NCI-H1105 (cell line): ENCODE measurements at places on chromosomes 4 and X.

- peak; percentile 61 for DNase-seq
These were observed 152.2 kb downstream of the MGST2 start for GRCh38 chr4:139817657-139818452.

- DNase-seq: no peak
These were observed 61.0 kb downstream of the ZCCHC12 start for GRCh38 chrX:118884552-118885138.

DNA sequence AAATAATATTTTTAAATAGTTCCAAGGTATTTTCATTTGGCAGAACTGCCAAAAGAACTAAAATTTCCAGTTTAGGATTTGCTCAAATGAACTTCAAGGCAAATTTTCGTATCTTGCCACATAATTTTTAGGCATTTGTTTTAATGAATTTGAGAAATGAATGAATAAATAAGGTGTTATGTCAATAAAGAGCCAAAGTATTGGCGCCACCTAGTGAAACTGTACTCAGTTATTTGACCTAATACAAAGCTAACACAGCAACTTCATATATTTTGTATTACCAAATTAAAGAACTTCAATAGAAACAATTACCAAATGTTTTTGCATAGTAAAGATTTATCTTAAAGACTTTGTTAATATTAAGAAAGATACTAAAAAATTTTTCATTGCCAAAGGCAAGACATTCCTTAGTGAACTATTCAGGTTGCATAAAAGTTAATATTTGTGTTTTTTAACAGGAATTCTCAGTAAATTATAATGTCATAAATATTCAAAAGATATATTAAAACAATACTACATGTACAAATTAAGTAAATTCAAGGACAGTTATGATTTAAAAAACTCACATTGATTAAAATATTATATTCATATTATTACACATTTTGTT, 50.3 kb downstream of the STPG2 start:
- DNase-seq: no peak

DNA sequence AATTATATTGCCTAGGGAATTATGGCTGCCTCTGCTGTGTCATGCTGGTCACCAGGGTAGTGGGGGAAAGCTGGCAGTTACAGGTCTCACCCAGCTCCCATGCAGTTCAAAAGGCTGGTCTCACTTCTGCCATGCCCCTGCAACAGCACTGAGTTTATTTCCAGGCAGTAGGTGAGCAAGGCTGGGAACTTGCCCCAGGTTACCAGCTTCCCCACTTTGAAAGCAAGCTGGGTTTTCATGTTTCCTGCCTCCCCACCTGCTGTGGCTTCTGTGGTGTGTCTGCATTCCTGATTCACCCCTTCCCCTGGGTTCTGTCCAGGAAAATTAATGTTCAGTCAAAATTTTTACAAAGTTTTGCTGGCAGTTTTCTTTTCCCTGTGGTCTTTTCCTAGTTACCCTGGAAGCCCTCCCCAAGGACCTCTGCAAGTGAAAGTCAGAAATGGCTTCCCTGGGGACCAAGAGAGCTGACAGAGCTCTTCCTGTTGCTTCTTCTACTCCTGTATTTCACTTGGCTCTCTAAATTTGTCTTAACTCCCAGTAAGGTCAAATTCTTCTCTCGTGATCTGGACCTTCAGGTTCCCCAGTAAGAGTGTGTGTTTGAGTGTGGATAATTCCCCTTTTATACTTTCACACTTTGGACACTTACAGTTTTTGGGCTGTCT, 58.5 kb upstream of the AGTR2 start:
- DNase-seq: no peak

GRCh38 chrX:480861-481417, 94.2 kb upstream of the PPP2R3B start:
- DNase-seq: no peak

DNA sequence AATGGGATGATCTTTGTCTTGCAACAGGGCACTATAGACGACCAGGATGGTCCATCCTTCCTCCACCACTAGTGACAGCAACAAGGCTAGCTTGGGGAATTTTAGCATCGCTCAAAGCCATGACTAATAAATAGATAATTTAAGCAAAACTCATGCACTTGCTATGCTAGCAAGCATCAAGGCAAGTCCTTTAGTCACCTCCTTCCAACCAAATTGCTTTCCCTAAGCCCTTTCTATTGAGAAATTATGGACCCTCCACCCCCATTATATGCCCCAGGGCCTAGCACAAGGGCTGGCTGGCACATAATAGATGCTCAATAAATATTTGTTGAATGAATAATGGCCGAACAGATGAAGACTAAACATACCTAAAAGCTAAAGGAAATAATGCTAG, 28.6 kb downstream of the SLC16A2 start:
- DNase-seq: no peak

- DNase-seq: no peak
These were observed 95.0 kb downstream of the BANK1 start for GRCh38 chr4:101885574-101885973.

GRCh38 chr4:23861897-23862296, 27.9 kb downstream of the PPARGC1A start:
- no peak for DNase-seq

DNA sequence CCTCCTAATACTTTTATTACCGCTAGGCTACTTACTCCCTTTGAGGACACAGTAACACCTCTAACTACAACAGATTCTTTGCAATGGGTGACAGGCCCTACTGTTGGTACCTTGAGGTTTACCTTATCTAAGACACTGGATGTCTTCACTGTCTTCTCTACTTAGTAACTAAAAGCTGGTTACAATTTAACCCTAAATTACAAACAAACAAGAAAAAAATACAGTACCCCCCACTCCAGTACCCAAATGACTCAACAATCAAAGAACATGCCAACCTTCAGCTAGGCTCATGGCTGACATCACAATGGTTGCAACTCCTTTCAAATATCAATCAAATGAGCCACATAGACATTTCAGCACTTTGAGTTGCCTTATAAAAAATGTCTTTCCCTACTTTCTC, 198.0 kb downstream of the GUCY2F start:
- DNase-seq: no peak

- DNase-seq: no peak
These were observed 3.5 kb downstream of the TMEM154 start for GRCh38 chr4:152676052-152676854.

DNA sequence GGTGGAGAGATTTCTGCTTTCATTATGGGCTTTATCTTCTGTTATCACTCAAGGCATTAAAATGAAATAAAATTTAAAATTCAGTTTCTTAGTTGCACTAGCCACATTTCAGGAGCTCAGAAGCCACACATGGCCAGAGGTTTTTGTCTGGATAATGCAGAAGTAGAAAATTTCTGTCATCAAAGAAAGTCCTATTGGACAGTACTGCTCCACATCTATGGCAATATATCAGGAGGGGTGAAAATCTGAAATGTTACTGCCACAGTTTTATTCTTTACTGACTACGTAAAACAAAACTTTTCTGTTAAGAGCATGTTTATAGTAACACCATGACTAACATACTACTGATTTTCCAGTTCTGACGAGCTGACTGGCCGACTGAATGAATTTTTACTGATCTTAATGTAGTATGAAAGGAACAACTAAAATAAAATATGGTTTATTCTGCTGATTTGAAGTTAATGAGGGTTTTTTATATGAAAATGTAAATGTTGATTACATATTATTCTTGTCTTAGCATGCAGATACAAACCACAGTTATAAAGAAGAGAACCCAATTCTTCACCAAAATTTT, 264.0 kb upstream of the HAND2 start:
- no peak for DNase-seq

- no peak for DNase-seq
These were observed 58.7 kb downstream of the ELF2 start for GRCh38 chr4:139118365-139118764.

- DNase-seq: no peak
These were observed 150.4 kb downstream of the MGST2 start for GRCh38 chr4:139815778-139816601.

DNA sequence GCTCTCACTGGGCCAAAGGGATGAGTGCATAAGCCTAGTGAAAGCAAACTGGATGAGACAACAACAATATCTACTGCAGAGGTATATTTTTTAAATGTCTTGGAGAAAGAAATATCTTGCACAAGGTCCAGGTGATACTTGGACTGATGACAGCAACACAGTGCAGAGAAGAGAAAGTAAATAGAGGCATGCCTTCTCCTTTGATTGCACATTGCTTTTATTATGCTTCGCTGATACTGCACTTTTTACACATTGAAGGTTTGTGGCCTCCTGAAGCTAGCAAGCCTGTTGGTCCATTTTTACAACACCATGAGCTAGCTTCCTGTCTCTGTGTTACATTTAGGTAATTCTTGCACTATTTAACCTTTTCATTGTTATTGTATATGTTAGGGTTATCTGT, 189.0 kb upstream of the NDST3 start:
- no peak for DNase-seq

DNA sequence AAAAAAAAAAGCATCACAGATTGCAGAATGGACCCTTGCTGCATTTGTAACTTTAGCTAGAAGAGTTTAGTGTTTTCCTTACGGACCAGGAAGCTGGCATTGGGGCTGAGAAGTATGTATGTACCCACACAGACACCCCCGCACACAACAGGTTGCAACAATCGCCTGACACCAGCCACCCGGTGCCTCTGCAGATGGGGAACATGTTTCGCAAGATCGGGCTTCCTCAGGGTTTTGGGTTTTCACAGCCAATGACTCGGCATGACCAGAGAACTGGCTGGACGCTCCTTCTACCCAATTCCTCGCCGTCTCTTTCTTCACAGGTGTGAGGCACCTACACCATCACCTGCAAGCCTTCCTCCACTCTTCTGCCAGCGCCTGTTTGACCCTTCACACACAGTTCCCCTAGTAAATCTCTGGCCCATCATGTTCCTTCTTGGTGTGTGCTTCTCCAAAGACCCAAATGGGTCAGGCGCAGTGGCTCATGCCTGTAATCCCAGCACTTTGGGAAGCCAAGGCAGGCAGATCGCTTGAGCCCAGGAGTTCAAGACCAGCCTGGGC, 70.4 kb downstream of the DHRSX start:
- DNase-seq: no peak

- no peak for DNase-seq
These were observed 3.1 kb downstream of the TET2 start for GRCh38 chr4:105149771-105150170.

DNA sequence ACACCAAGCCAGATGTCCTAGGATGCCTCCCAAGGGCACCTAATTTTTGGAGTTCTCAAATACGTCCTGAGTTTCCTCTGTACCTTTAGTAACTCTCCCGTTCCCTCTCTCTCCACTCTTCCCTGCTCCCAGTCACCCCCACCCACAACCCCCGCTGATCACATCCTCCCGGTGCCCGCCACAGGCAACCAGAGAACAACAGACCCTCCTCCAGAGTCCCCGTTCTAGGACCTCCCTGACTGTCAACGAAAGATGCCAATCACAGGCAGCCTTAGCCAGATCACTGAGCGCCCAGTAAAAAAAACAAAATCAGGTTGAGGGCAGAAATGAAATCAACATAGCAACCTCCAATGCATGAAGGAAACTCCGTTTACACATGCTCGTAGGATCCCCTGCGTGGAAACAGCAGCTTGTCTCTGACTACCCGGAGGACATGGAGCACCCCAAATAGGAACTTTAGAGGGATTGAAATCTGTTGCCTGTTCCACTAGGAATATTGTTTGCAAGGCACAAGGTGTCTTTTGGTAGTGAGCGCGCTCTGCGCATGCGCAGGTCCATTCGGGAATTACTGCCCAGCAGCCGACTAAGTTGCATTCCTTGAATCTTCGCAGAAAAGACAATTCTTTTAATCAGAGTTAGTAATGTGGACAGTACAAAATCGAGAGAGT, at the start of gene GABRB1:
Gene GABRB1, plus strand, starts transcription at position 557 of the 668 bp plus-strand sequence.
- no peak for DNase-seq

DNA sequence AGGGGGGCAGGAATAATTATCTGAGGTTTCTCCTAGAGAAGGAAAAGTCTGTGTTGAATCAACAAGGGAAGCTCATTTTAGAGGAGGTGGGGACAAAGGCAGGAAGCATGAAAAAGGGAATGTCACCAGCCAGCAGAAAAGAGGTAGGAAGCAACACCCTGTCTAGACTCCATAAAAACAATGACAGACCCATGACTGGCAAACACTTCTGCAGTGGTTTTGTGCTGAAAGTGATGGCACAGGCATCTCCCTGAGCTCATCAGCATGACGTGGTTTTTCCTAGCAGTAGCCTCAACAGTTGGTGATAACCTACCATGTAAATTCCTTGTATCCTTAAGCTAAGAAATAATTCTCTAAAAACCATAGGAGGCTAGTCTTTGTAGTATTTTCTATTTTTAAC, 110.7 kb upstream of the GALNT7 start:
- no peak for DNase-seq

- no peak for DNase-seq
These were observed 175.9 kb downstream of the ANTXR2 start for GRCh38 chr4:79897174-79897573.

DNA sequence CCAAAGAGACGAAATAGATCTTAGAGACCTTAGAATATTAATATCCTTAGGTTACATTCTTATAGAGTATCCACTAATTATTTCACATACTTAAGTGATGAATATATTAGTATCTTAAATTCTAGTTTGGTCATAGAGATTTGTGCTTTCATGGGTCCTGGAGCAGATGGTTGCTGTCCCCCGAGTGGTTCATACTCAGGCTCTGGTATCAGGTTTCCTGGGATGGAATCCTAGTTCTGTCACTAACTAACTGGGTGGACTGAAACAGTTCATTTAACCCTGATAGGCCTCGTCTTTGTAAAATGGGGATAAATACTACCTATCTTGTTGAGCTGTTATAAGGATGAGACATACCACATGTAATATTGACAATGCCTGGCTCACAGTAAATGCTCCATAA, 264.6 kb downstream of the TENM3 start:
- DNase-seq: no peak

DNA sequence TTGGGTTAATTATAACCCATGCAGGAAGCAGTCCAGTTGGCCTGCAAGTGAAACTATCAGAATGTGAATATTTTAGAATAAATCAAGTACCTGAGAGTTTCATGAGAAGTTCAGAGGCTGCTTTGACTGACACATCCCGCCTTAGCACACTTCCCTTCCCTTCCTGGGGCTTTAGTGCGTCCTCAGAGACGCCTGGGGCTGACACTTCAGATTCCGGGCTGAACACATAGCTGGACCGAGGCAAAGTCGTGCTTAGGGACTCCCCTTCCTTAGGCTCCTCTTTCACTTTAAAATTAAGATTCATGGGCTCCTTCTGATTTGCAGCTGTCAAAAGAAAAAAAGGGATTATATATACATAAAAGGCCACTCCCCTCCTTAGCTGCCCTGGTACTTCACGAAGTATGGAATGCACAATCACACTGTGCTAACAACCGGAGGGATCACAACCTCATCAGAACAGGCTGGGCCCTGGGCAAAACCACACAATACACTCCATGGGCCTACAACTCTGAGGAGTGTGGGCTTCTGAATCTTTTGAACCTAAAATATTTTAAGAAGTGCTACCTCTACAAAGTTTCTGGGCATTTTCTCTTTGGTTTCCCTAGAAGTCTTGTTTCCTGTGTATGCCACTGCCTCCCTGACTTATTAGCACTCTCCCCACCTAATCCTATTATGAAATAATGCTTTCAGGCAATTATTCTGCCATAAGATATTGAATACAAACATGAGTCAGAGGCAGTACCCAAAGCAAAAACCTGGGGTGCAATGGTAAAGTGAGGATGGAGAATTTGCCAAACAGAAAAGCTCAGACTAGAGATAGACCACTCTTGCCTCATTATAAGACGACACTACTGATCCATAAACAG, 68.2 kb downstream of the ZNF827 start:
- DNase-seq: no peak

- no peak for DNase-seq
These were observed 89.9 kb downstream of the REPS2 start for GRCh38 chrX:17036171-17036961.

GRCh38 chrX:16807976-16808542, 21.8 kb downstream of the TXLNG start:
- DNase-seq: no peak

GRCh38 chr4:76447393-76447851, 12.4 kb downstream of the SHROOM3 start:
- no peak for DNase-seq
